Suppressor macrophage treated with lipopolysaccharide for 1 hour (primary cell): ENCODE measurements at places on chromosomes 3 and 15.
A peak's percentile ranks its signal among the peaks of the same experiment; 100 is the strongest.

- DNase-seq: no peak
Measured at GRCh38 chr3:196184881-196185280, 26.3 kb downstream of the ZDHHC19 start.

- DNase-seq: no peak
Measured at GRCh38 chr3:188937389-188937788, 234.4 kb upstream of the TPRG1 start.

DNA sequence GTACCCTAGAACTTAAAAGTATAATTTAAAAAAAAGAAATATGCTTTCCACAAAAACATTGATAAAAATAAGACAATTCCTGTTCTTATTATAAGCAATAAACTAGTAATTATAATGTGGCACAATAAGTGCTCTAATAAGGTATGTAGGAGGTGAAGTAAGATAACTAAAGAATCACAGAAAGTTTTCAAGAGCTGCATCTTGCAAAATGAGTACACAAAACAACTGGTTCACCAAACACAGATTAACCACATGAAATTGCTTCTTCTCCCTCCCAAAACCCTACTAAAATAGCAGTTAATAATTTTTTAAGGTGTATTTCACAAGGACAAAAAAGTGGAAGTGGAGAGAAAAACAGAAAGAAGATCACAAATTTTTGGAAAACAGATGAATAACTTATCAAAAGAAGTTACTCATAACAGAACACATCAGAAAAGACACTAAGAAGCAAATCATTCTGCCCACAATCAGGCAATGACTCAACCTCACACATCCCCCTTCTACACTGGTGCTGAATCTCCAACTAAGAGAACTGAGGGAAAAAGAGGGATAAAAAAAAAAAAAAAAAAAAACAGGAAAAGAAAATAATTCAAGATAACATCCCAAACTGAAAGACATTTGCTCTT, 64.2 kb downstream of the TBC1D5 start:
- DNase-seq: peak; percentile 59

DNA sequence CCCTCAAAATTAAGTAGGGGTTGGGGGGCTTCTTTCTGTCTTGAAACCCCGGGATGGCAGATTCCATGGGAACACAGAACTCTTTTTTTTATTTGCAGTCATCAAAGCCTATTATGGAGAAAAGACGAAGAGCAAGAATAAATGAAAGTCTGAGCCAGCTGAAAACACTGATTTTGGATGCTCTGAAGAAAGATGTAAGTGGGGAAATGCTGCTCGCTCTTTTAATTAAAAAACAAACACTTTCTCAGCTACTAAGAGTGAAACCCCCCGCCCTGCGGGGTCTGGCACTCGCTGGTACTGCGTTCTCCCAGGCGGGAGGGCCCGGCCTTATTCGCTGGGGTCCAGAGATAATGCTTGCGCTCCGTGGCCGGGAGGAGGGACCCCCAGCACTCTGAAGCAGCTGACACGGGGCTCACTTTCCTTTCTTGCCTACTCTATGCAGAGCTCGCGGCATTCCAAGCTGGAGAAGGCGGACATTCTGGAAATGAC, 615 bp downstream of the HES1 start:
- no peak for DNase-seq

GRCh38 chr15:65068403-65068788, 605 bp upstream of the RASL12 start:
- DNase-seq: no peak

- DNase-seq: no peak
Measured at GRCh38 chr3:62374341-62375218, 1.2 kb upstream of the FEZF2 start.

GRCh38 chr3:143697975-143698374, 150.3 kb downstream of the SLC9A9 start:
- no peak for DNase-seq

DNA sequence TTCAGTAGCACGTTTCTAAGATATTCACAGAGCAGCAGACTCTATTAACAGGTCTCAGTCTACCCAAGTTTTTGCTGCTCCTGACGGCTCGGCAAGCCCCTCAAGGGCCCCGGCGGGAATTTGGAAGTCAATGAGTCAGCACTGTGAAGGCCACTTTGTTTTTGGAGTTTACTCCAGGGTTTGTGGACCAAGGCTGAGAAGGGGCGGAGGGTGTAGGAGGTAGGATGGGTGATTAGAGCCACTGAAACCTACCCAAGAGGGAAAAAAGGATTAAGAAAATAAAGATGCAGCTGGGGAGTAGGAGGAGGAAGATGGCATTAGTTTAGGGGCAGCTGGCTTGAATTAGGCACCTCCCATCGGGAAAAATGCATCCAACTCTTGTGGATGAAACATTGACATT, 87.6 kb downstream of the BDH1 start:
- no peak for DNase-seq

DNA sequence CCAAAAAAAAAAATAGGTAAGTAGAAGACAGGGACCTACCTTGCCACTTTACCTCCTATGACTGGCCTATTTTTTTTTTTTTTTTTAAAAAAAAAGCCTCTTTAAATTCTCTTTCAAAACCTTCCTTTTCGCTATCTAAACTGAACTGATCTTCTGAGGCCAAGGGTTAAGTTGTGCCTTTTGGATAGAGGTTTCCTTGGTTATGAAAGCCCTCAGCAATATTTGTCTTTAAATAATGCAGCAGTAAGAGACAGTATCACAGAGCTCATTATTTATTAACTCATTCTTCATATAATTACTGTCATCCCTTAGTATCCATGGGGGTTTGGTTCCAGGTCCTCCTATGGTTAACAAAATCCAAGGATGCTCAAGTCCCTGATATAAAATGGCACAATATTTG, 9.0 kb downstream of the MIX23 start:
- no peak for DNase-seq

DNA sequence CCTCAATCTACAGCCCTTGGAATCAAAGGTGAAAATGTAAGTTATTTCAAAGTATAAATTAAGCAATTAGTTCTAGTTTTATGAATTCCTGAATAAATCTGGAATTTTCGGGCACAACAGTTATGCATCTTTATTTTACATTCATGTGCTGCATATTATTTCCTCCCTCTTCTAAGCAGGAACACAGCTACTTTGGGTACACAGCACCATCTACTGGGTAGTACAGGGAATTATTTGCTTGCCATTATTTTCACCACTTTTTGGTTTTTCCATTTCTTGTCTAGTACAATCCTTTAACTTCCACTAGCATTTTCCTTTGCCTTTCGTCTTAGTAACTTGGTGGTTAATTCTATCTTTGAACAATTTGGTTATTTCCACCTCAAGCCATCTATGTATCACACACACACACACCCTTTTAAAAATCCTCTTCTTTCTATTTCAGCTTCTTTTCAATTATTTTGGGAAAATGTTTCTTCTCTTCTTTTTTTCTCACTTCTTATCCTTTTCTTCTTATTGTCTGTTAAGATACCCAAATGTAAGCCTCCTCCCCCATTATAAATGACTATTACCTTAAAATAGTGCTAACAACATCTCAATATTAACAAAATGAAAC, 451.0 kb downstream of the MFSD1 start:
- DNase-seq: peak; percentile 31
